ENCODE measurements at places on chromosomes 1 and 21. TPM values are rescaled to one million over a fixed set of nuclear protein-coding genes. Genes with fewer than 3 reads are reported as not detected.

The ASAP3 gene
- 45.9 TPM for total RNA-seq

The TADA1 gene
- total RNA-seq: 18.8 TPM

The ORC1 gene
- total RNA-seq: 1.6 TPM

The PAQR7 gene
- 7.3 TPM for total RNA-seq

The SDC3 gene
- total RNA-seq: 8.9 TPM

The TRIM46 gene
- total RNA-seq: under 0.01 TPM

The GBP1 gene
- 14.6 TPM for total RNA-seq

The AIM2 gene
- total RNA-seq: 0.52 TPM

The ENAH gene
- total RNA-seq: 38.6 TPM

The ACTN2 gene
- total RNA-seq: 660 TPM

The ALPL gene
- 1.0 TPM for total RNA-seq

The OR6K2 gene
- not detected for total RNA-seq

The NBPF1 gene
- 69.4 TPM for total RNA-seq

The RORC gene
- total RNA-seq: 8.9 TPM

The CDA gene
- not detected for total RNA-seq

The CD84 gene
- total RNA-seq: 3.1 TPM

The HLX gene
- total RNA-seq: 9.9 TPM

All from skeletal muscle tissue (tissue), 5 donors.